Uterus (tissue), 4 donors: ENCODE measurements at places on chromosomes 3 and 15.

GRCh38 chr3:127478922-127479321 is 111.6 kb downstream of the TPRA1 start:
- no peaks in the 10 kb centered on the region for H3K4me1 ChIP-seq
- H3K27ac ChIP-seq, result no peak overlapping the region
- no peak overlapping the region for H3K4me3 ChIP-seq
- no peaks in the 10 kb centered on the region for H3K27me3 ChIP-seq
- no peak for DNase-seq

GRCh38 chr15:78302579-78303312 is 3.3 kb upstream of the SKIC8 start:
- H3K4me3 ChIP-seq, result no peak overlapping the region
- peaks cover 4% of the 10 kb centered on the region for H3K4me1 ChIP-seq
- H3K27ac ChIP-seq, result no peak overlapping the region
- no peak for DNase-seq

DNA sequence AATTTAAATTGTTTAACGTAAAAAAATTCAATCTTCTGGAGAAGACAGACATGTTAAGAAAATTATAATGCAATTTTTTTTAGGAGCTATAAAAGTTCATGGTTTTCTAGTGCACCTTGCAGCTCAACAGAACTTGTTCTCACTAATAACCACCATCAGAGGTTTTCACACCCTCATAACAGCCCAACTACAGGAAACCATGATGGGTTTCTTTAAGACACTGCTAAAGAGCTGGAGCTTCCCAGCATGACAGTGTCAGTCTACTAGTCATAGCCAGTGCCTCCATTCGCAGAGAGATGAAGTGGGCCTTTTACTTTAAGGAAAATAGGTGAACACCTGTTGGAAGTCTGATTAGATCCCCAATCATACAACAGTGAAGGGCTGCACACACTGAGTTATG is 224.1 kb upstream of the TRIM42 start:
- H3K4me3 ChIP-seq, result no peak overlapping the region
- no peaks in the 10 kb centered on the region for H3K4me1 ChIP-seq
- no peak for DNase-seq

- no peak for DNase-seq
- no peaks in the 10 kb centered on the region for H3K27me3 ChIP-seq
- no peaks in the 10 kb centered on the region for H3K36me3 ChIP-seq
- no peaks in the 10 kb centered on the region for H3K4me1 ChIP-seq
These were observed 45.8 kb upstream of the PCSK6 start for GRCh38 chr15:101535170-101535902.
